NCI-H187 (cell line): ENCODE measurements at places on chromosomes 7 and 10.

GRCh38 chr10:101021239-101021638 lies 9.7 kb downstream of the PDZD7 start:
- no peak for DNase-seq

DNA sequence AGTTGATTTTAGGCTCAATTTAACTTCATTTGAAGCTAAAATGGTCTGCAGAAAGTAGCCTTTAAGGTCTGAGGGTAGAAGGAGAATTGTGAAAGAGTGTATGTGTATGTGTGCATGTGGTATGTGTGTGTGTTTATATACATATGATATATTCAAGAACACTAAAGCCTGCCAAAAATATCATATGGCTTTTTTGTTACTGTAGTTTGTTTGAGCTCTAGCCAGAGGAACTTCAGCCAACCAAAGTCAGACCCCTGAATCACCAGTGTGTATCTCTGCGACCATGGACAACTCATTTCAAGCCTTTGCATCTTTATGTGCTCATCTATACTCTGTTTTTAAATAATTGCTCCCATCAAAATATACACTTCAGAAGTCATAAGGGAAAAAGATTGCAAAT lies 58.4 kb upstream of the HDAC9 start:
- no peak for DNase-seq

DNA sequence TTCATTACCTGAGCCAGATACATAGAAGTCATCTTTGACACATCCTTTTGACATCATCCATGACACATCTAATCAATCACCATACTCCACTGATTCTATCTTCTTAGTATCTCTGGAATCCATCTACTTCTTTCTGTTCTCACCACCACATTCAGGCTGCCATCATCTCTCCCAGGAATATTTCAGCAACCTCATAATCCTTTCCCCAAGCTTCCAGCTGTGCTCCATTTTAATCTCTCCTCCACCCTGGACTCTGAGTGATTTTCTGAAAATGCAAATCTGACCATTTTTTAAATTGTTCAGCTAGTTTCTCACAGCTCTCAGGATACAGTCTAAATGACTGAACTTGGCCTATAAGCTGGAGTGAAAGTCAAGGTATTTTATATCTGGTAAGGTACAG lies 2.5 kb upstream of the BTRC start:
- DNase-seq: no peak

DNA sequence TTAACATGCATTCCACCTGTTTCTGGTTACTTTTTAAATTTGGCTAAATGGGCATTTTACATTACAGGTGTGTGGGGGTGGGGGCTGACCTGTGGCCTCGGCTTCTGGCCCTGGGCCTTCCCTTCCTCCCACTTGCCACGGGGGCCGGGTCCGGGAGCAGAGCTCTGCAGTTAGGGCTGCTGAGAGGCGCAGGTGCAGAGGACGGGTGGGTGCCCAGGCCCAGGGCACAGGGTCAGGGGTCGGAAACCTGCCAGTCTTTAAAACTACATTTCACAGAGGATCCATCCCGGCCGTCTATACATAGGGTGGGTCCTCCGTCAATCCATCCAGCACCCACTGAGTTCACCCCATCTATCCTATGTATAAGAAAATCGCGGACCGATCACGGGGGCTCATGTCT lies 106.5 kb upstream of the INSIG1 start:
- no peak for DNase-seq

DNA sequence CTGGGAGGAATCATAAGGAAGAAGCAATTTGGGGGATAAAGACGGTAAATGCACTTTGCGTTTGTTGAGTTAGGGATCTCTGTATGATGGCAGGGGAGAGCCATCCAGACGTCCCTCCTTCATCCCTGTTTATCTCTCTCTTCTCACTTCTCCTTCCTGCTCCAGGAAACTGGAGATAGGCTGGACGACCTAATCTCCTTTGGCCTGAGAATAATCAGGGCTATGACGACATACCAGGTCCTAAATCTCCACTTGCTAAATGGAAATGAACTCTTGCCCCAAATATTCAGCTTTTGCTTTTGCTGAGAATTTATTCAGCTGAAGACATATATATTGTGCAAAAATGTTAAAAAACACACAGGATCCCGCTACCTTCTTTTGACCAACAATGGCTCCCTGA lies 182.9 kb upstream of the INHBA start:
- DNase-seq: no peak

- no peak for DNase-seq
Measured at GRCh38 chr7:27119412-27119911, 11.1 kb downstream of the HOXA4 start.

- DNase-seq: no peak
Measured at GRCh38 chr10:5975641-5976473, 1.5 kb downstream of the IL15RA start.

DNA sequence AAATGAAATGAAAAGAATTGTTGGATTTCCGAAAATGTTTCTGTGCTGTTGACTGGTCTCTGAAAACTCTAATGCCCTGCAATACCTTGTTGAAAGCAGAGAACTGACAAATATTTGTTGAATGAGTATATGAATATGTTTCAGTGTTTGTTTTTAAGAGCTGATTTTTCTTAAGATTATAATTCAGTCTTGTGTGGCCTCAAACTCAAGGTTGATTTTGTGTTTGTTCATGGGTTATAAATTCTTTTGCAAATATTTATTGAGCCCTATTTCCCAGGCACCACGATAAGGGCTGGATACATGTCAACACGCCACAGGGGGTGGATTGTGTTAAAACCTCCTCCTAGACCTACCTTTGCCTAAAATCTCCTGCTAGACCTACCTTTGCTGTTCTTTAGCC lies 203.9 kb upstream of the PLPP4 start:
- DNase-seq: no peak

DNA sequence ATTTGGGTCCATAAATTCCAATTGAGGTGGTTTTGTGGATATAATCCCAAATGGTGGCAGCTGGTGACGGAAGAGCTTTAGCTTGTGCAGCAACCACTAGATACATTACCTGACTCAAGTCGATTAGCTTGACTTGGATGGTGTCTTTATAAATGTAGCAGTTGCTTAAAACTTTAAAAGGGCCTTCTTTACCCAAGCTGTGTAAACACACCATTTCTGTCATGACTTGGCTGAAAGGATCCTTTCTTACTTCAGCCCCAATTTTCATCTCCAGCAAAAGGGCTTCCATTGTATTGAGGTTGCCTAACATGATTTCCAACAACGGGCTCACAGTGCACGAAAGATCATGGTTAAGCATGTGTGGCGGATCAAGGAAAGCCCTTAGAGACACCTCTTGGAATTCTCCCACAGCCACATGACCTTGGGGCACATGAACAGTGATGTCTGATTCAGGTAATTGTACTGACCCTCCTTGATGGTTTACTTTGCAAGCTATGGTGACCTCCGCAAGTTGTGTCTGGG lies 57.9 kb downstream of the MACC1 start:
- no peak for DNase-seq

DNA sequence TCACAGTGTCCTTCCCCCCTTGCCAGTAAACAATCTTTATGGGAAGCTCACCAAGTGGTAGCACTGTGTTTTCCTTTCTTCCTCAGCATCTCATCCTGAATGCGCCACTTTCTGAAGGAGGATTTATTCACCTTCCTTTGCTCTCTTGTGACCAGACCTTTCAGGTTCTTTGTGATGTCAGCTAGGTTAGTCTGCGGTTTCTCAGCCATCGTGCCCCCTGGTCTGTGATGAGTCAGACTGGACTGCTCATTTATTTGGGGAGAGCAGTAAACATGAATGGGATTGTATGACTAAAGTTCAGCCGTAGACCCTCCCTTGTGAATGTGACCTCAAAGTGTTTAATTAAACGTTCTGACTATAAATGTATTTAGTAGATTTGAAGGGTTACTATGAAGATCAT lies 235.1 kb upstream of the CELF2 start:
- no peak for DNase-seq

- no peak for DNase-seq
Measured at GRCh38 chr10:5199398-5199797, 2.8 kb downstream of the AKR1C4 start.

DNA sequence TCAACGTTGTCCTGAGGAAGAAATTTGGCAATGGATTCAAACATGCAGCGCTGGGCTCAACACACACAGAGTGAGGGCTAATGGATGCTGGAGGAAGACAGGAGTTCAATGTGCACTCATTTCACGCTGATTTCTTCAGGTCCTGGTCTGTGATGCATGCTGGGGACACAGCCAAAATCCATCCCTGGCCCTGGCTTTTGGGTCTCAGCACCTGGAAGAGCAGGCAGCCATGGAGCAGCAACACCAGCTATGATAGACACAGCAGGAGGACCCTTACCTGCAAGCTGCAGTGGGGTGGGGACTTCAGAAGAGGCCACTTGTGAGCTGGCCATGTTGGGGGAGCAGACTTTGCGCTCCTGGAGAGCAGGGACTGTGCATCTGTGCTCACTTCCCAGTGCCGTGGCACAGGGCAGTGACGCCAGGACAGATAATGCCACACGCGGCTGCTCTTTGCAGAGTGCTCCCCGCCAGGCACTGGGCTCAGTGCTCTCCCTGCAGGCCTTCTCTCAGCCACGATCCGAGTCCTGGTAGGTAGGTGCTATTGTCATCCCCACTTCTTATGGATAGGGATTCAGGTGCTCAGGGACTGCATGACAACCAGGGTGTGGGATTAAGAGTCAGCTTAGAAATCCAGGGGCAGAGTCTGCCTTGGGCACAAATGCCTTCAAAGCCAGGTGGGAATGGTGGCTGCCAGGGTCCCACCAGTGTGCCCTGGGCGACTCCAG lies 138.8 kb upstream of the UNC5B start:
- DNase-seq: no peak

DNA sequence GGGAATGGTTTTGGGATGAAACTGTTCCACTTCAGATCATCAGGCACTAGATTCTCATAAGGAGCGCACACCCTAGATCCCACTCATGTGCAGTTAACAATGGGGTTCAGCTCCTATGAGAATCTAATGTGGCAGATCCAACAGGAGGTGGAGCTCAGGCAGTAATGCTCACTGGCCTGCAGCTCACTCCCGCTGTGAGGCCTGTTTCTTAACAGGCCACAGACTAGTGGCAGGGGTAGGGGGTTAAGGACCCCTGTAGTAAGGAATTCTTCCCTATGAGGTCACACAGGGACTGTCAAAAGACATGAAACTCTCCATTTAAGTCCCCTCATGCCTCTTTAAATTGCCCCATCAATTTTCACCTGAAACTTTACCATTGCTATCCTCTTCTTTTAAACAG lies 8.0 kb downstream of the HGF start:
- no peak for DNase-seq

GRCh38 chr7:28054531-28055160 lies 125.9 kb downstream of the JAZF1 start:
- no peak for DNase-seq

DNA sequence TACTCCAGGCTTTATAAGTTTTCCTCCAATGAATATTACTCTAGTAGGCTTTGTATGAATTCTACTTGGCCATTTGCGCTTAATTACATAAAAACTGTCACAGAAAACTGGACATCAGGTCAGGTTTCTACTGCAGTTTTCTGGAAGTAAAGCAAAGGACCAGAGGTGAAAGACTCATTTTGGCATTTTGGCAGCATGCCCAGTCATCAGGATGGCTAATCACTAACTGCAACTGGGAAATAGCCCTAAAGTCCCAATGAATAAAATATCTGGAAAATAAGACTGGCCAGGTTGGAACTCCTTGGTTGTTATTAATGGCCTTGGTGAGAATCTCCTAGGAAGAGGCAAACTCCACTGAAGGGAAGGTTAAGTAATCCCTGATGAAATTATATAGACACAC lies 75.5 kb downstream of the COPG2 start:
- no peak for DNase-seq

GRCh38 chr7:112547916-112548315 lies 67.1 kb downstream of the LSMEM1 start:
- no peak for DNase-seq

DNA sequence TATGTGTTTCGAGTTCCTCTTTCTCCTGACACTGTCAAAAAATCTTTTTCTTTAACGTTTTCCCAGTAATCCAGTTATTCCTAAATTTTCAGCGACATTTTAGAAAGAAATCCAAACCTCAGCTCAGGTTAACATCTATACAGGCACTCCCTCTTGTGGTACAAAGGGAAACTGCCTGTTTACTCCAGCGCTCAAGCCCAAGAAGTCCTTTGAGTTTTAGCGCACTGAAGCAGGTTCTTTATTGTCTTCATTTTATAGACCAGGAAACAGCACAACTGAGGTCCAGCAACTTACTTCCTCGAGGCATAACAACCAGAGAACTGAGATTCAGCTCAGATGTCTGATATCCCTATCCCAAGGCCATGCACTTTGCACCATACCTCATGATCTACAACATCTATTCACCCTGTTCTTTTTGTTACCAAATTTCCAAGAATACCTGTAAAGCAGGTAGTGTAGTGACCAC lies 287.2 kb upstream of the MKLN1 start:
- peak; percentile 9 for DNase-seq

DNA sequence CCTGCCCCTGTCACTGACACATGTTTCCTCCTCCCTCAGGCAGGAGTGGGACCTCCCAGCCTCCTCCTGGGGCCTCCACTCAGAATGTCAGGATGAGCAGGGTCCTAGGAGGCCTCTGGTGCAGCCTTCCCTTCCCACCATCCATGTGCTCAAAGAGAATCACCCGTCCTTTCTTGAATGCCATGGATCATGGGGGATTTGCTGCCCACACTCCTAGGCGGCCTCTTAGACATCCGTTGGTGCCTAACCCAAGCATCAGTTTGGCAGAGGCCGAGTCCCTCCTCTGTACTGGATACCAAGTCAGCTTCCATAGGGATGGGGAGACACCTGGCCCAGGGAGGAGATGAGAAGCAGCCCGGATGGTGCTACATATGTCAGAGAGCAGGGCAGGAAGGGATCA lies 7.0 kb downstream of the NOS3 start:
- no peak for DNase-seq

DNA sequence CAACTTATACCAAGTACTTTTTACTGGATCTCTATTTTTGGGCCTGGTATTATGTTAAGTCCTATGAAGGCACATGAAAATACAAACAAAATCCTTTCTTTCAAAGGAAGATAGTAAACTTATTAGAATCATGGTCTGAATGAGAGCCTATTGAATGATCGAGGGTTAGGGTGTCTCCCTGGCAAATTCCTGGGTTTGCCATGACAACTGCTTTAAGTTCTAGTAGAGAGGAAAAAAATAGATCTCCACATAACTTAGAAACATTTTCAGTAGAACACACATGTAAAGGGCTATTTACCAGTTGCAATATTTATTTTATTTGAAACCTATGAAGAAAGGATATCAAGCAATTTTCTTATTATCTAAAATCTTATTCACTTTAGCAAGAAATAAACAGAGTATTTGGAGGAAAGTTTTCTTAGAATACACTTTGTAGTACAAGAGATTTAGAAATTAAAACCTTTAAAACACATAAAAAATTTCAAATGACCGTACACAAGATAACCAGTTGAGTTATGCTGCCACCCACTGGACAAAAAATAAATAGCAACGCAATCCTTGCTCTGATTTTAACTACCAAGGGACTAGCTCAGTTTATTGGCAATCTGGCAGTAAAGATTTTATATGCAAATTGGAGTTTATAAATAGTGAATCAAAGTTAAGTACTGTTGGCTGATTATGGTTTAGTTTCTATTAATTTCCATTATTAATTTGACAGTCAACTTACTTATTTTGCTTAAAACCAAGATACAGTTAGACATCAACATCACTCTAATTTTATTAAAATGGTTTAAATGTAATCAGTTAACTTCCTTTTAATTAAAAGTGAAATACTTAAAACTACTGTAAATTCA lies 33.9 kb downstream of the CACUL1 start:
- no peak for DNase-seq
